ENCODE measurements at places on chromosomes 3 and 15.

DNA sequence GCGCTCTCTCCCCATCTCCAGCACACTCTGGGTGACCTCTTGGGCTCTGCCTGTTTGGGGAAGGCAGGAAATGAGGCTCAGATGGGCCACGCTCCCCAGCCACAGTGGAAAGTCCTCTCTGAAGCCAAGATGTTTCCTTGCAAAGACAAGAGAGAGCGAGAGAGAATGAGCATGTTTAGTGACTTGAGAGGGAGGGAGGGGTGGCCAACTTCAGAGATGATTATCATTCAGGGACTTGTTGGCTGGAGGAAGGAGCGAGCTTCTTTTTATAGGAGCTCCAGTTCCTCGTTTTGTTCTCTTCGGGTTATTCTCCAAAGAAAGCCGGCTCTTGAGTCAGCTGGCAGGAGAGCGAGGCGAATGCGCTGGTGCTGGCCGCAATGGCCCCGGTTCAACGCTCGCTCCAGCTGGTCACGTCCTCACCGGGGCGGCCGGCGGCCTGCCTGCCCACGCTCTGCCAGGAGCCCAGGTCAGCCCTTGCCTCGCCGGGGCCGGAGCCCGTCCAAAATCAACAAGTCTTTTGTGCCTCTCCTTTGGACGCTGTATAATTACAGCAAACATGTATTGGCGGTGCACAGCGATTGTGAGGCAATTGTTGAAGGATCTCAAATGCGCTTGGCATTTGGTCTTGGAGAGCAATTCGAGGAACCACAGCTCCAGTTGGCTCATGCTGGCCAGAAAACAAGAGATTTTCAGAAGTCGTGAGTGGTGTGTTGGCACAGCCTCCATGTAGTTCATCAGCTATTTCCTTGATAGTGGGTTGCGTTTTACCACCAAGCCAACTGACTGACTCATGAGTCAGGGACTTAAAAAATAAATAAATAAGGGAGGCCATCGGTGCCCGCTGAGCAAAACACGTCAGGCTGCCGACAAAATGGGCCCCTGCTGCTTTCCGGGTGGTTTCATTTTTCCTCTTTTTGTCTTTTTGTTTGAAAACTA, 288.6 kb downstream of the UACA start:
- DNase-seq = peak; percentile 38

GRCh38 chr3:52483081-52483480, 12.1 kb upstream of the STAB1 start:
- no peak for DNase-seq

GRCh38 chr3:29649815-29650547, 369.1 kb downstream of the RBMS3 start:
- no peak for DNase-seq

DNA sequence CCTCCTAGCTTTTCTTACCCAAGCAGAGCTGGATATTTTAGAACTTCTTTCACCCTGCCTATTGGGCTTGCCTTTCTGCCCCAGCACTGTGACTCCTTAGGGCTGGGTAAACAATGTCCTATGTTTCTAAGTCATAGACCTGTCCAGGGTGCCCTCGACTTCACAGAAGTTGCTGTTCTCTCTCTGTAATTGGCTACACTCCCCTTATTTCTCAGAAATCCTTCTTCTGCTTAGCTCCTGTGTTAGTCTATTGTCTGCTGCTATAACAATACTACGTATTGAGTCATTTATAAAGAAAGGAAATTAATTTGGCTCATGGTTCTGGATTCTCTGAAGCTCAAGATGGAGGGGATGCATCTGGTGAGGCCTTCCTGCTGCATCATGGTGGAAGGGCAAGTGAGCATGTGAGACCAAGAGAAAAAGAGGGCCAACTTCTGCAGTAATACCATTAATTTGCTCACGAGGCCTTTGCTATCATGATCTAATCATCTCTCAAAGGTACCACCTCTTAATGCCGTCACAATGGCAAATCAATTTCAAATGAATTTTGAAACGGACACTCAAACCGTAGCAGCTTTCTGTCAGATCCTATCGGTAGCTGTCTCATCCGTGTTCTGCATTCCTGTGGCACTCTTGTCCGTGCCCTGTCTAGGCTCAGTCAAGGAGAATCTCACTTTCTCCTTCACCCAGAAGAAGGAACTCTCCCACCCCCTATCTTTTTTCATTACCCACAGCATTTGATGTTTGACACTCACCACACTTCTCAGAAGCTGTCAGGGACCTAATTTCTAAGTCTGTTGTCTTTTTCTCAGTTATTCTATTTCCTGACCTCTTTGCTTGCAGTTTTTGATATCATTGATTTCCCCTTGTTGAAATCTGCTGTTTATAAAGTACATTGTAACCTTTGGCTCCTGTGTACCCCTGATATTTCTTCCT, 22.3 kb upstream of the GPR171 start:
- DNase-seq = no peak

DNA sequence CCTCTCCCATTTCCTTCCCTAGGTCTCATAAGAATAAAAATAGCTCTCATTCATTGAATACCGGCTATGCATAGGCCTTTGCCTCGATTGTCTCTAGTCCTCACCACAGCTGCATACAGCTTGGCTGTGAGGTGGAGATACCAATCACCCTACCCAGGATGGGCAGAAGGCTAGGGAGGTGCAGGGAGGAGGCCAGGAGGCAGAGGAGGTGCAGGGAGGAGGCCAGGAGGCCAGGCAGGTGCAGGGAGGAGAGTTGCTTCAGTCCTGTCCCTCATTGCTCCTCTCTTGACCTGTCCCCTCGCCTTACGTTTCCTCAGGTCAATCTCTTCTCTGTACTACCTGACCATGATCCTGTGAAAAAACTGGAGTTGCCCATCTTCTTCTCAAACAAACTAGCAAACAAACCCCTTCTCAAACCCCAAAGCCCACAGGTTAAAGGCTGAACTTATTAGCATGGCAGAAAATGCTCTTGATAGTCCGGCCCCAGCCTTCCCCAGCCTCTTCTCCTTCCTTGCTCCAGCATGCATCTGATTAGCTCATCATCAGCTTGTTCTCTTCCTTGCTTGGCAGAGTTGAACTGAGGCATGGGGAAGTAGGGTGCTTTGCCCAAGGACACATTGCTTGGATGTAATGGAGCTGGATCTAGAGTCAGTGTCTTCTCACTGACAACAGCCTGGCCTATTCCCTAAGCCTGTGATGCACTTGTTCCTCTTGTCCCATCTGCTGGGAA, 15.8 kb downstream of the PODXL2 start:
- no peak for DNase-seq

GRCh38 chr15:98651581-98652220, 3.4 kb downstream of the IGF1R start:
- peak; percentile 25 for DNase-seq

GRCh38 chr3:147509448-147509847, 100.3 kb downstream of the ZIC1 start:
- no peak for DNase-seq

DNA sequence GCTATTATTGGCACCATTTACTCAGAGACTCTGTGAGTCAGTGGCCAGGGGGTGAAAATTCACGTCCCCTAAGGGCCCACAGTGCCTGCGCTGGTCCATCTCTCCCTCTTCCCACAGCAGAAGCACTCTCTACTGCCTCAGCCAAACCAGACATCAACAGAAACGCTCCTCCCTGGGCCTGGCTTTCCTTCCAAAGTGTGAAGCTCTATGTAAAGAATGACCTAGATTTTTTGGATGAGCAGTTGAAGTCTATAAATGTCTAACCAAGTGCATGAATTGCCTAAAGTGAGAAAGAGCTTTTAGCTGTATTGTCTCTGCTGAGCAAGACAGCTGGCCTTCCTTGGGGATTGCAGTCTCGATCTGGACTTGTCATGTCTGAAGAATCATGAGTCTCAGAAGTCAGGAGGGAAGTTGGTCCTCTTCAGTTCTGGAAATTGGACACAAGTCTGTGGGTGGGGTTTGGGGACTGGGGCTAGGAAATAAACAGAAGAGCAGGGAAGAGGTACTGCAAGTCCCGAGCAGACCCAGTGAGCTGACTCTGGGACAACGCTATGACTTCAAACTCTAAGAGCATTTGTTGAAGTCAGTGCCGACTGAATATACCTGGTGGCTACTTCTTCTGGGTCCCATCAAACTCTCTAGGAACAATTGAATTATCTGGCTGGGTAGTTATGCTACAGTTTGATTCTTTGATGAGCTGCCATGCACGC, 29.0 kb downstream of the RASGRP1 start:
- DNase-seq = no peak

DNA sequence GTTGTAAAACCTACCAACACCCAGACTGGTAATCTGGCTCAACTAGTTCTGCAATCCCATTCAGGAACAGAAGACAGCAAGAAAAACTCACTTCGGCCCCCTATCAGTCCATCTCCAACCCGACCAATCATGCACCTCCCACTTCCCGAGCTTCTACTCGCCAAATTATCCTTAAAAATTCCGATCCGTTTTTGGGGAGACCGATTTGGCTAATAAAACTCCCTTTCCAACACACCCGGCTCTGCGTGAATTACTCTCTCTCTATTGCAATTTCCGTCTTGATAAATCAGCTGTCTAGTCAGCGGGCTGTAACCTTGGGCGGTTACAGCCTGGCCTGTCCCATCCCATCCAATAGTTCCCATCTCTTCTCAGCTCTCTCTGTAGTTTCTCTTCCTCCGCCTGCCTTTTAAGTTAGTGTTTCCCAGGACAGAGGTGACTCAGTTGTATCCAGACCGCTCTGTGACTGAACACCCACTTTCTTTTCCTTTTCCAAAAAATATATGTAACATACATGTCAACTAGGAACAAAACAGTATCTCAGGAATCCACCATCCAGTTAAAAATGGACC, 780 bp upstream of the ACAD9 start:
- DNase-seq = peak; percentile 49

DNA sequence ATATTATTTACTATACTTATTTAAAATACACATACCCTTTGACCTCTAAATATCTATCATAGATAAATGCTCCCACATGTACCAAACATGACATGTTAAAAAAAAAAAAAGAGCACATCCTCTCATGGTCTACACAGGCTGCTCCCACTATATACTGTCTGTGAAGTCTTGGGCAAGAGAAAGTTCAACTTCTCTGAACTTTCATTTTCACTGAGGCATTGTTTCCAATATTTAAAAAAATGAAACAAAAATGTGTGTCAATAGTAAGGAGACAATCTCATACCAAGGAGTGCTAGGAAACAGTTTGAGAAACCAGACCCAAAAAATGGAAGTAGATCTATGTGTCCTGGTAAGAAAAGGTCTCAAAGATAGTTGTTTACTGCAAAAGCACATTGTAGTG, 29.3 kb downstream of the SLC4A7 start:
- no peak for DNase-seq

DNA sequence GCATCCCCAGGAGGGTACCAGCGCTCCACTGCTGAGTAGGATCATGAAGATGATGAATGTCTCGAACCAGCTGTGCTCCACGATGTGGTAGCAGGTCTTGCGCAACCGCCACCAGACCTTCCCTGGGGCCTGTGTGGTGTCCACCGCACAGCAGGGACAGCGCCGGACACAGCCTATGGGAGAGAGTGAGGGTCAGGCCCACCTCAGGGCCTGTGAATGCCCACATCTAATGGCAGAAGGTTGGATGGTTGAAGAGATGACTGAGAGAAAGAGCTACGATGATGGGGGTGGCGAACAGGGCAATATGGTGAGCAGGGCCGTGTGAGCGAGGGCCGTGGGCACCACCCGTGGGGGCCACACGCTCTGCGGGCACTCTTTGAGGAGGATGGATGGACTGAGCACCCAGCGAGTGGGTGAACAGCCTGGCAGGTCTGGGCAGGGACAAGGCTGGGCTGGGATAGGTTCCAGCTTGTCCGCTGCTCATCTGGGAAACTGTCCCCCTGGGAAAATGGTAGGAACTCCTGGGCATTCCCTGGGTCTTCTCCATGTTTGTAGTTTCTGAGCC, 74.1 kb downstream of the SCN5A start:
- no peak for DNase-seq

DNA sequence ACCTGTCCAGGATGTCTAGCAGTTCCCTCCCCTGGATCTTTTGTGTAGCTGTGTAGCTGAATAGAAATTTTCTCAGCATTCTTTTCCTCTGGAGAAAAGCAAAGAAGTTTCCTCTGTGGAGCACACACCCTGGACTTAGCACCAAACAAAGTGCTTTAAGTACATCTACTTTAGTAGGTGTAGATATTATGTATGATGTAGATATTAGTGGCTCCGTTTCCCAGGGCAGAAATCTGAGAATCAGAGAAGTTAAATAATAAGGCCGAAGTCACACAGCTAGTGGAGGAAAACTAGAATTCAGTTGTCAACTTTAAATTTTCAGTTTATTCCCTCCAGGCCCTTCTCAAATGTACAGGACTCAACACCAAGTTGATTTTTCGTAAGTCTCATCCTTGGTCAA, 401.7 kb upstream of the NR2F2 start:
- no peak for DNase-seq

DNA sequence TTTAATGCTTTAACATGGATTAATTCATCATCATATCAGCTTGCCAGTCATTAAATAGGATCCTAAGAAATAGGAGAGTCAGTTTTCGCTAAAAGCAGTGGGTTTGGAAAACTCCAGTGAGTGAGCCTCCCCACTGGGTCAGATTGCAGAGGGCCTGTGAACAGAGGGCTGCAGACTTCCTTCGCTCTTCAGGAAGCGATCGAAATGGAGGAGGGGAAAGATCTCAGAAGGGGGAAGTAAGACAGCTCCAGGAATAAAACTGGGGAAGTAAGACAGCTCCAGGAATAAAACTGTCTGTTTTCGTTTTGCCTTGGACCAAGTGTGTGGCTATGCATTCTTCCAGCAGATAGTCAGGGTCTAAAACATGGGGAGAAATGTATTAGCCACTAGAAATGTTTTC, 124.8 kb upstream of the C15orf61 start:
- DNase-seq = no peak

DNA sequence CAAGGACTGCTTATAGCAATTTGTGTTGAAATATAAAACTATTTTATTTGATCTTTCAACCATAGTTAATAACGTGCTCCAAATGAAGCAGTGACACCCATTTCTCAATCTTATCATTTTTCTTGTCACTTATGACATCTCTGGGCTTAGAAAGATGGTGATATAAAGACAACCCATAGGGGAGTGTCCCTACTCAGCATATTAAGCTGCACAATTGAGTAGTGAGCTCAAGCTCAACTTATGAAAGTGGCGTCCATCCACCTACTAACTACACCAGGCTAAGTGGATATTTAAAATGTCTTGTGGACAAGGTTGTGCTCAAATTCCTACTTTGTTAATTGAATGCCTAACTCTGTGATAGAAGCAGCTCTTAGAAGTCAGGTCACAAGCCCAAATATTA, 46.7 kb downstream of the SLC9C1 start:
- no peak for DNase-seq

GRCh38 chr3:171811295-171811912, 1.1 kb upstream of the PLD1 start:
- no peak for DNase-seq

- no peak for DNase-seq
These were observed 28.4 kb upstream of the LDHAL6B start for GRCh38 chr15:59178151-59178695.

- DNase-seq = no peak
These were observed 400.8 kb upstream of the CNTN3 start for GRCh38 chr3:75015280-75015679.

- no peak for DNase-seq
These were observed 361.0 kb upstream of the SEMA6D start for GRCh38 chr15:47356297-47356696.

GRCh38 chr3:123153125-123154019, 48.4 kb upstream of the SEC22A start:
- DNase-seq = no peak

GRCh38 chr15:83283138-83283812, 1.2 kb downstream of the BNC1 start:
- DNase-seq = no peak

GRCh38 chr15:82714016-82714415, 4.3 kb upstream of the AP3B2 start:
- no peak for DNase-seq

GRCh38 chr15:60695713-60696522, 217.0 kb upstream of the ICE2 start:
- peak; percentile 47 for DNase-seq

All from CD4-positive, alpha-beta T cell treated with Interleukin-17A for 1 hour (primary cell).